Left cardiac atrium (tissue), 4 donors: ENCODE measurements at places on chromosomes 6 and 20.

- no peak for DNase-seq
Observed at GRCh38 chr20:4383961-4384360, 337.7 kb upstream of the PRND start.

- DNase-seq: no peak
Observed at GRCh38 chr20:51348876-51349275, 193.6 kb downstream of the NFATC2 start.

DNA sequence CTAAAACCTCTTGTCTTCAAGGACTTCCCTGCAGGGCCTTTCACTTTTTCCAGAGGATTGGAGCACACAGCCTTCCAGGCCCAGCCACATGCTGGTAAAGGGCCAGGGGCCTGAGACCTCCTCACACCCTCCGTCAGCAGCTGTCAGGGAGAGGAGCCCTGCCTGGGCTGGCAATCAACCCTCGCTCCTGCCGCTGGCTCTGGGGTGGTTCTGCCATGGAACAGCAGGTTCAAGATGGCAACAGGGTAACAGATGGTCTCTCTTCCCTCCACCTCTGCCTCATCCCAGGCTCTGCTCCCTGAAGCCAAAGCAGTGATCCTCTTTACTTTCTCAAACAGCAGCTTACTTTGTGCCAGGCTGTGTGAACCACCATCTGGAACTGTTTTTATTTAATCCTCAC lies 23.8 kb downstream of the PCNA start:
- DNase-seq: no peak

- DNase-seq: no peak
Observed at GRCh38 chr20:57655809-57656155, 35.6 kb upstream of the ZBP1 start.

DNA sequence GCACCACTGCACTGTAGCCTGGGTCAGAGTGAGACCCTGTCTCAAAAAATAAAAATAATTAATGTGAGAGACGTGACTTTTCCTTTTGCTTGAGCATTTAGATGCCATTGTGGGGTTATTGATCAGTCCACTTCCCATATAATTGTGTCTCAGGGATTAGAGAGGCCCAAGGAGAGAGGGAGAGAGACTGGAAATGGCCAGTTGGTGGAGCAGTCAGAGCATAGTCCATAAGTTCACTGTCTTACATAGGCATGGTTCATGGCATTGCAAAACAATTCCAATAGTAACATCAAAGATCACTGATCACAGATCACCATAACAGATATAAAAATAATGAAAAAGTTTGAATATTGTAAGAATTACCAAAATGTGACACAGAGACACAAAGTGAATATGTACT lies 15.2 kb upstream of the SDHAF4 start:
- DNase-seq: no peak

GRCh38 chr6:116866281-116866871 lies 10.7 kb upstream of the RFX6 start:
- DNase-seq: no peak

DNA sequence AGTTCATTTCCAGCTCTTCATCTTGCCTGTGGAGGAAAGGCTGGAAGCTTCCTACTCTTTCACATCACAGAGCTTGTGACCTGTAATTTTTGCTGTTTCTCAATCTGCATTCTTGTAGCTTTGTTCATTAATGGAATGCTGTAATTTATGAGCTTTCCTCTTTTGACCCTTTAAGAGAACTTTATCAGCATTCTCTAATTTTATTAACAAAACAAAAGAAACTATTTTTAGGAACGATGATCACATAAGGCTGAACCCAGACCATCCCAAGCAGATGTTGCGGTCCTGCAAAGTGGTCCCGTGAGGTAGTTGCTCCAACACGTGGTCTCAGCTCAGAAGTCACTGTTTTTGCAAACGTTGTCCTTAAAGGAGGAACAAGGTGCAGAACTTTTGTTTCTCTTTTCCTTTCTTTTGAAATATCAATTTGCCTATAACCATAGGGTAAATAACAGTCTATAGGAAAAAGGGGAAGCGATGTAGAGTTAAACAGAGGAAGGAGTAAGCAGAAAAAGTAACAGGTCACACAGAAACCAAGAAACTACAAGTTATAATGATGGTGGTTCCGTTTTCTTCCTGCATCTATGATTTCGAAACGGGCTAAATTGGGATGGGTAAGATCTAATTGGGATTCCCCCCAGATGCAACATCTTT lies 121.3 kb upstream of the PHACTR1 start:
- DNase-seq: no peak

DNA sequence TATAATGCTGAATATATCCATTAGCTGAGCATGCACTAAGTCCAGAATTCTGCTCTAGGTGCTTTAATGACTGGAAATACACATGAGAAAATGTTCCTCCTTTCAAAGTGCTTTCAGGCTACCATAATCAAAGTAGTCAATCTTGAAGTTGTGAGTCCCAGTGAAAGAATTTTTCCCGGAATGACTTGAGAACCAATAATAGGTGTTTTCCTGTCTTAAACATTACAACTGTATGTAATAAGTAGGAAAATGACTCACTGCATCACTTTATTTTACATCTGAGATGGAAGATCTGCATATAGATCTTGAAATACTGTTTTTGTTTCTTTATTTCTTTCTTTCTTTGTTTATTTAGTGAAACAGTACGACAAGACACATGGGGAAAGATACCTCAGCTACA lies 437.4 kb upstream of the JAG1 start:
- DNase-seq: no peak

DNA sequence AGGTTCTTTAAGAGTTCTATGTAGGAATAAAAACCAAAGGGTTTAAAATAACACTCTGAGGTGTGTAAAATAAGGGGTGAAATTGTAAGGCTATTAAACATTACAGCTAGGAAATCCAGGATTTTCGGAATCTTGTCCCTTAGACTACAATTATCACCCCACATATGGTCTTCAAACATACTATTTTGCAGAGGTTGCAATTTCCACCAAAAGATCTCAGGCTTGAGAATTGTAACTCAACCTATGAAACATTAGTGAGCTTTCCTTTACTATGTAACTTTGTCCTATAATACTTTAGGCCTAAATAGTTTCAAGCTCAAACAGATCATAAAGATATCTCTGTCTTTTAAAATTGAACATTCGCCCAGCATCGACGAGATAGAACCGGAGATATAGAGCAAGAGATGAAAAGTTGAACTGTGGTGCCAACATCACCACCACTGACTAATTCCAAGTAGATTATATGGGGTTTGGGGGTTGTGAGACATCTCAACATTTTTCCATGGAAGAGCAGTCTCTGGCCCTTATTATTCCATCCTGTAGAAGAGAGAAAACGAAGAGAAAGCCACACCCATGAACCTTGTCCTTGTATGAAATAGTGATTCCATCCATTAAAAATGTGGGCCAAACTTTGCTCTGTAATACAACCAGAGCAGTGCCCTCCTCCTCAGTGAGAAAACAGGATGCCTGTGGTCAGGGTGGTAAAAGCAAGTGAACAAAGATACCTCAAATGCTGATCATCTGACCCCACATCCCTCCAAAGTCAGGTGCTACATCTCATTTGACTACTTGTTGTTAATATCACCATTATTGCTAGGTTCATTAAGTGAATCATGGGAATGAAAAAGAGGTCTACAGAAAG lies 284.5 kb upstream of the GJE1 start:
- no peak for DNase-seq

DNA sequence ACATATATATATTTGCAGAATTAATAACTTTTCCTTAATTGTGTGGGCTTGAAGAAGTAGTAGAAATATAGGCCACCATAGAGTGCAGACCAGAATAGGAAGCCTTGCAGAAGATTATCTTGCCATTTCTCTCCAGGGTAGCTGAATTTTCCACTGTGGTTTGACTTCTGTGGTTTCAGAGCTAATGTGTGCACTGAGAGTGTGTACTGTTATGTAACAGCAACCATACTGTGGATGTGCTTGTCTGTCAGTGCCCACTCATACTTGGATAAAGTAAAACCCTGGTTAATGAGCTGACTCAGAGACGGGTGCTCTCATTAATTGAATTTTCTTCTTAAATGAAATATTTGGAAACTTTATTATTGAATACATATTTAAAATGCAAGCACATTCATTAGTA lies 57.2 kb downstream of the CEP43 start:
- DNase-seq: no peak

DNA sequence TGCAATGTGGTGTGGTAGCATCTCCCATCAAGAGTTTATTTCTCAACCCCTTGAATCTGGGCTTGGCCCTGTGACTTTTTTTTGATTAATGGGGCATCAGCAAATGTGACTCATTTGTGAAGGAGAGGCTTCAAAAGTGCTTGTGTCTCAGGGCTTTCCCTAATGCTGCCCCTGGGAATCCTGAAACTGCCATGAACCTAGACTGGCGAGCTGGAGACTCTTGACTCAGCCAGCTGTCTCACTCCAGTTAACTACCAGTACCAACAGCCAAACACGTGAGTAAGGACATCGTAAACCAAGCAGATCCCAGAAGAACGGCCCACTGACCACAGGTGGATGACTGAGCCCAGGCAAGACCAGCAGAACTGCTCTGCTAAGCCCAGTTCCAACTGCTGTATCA lies 72.8 kb upstream of the ADTRP start:
- no peak for DNase-seq

- no peak for DNase-seq
Observed at GRCh38 chr6:6886886-6887285, 220.9 kb upstream of the RREB1 start.

DNA sequence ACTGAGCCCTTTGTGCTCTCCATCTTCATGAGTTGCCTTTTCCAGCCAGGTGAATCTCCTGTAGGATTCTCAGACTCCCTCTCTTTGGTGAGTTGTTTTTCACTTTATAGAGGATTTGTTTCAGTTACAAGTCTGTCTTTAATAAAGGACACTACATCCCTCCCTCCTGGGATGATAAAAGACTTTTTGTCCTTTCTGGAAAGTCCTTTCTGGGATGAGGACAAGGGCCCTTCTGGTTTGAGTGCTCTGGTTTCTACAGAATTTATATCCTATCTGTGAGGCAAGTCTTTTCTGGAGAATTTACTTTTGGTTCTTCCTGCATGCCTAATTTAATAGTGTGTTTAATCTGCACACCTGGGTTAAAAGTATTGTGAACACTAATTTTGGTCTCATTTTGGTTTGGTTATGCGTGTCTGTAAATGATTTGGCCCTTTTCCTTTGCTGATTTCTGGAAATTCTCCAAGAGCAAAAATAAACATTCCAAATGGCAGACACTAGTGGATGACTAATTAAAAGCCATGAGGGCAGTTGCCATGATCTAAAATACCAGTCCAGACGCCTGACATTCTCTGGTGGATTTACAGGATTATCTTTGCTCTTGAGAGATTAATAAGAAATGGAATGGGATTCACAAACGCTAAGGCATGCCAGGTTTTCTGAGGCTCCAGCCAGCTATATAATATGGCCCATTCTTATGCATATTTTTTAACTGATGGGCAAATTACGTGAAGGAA lies 44.8 kb downstream of the TCP11 start:
- DNase-seq: no peak

GRCh38 chr6:42075159-42075838 lies 25.0 kb downstream of the TAF8 start:
- peak; percentile 77 for DNase-seq

GRCh38 chr6:16067568-16067967 lies 61.3 kb upstream of the MYLIP start:
- DNase-seq: no peak

GRCh38 chr6:105428342-105428957 lies 25.6 kb upstream of the PREP start:
- DNase-seq: no peak

- DNase-seq: peak; percentile 59
Observed at GRCh38 chr6:162099685-162100084, 627.9 kb downstream of the PRKN start.

- DNase-seq: no peak
Observed at GRCh38 chr6:44135173-44135758, 7.9 kb downstream of the TMEM63B start.

DNA sequence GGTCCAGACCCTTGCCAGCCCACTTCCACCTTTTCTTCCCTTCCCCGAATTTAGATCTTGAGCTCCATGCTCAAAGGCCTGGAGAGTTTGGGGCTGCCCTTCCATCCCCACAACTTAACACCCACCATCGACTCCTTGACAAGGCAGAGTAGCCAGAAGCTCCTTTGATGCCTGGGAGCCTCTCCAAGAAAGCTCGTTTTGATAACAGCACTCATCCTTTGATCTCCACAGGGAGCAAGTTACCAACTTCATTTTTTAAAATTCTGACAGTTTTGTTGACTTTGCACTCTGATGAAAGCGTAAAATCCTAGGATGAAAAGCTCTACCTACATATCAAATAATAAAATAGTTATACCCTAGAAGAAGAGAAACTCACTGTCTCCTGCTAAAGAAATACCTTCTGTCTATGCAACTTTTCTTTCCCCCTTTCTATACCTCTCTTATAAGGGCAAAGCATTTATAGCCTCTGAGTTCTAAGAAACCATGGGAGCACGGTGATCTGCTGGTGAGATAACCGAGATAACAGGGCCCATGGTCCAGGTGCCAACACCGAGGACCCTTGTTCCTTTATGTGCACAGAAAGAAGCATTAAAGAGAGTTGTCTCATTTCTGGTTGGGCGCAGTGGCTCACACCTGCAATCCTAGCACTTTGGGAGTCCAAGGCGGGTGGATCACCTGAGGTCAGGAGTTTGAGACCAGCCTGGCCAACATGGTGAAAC lies 134.9 kb downstream of the UST start:
- no peak for DNase-seq

DNA sequence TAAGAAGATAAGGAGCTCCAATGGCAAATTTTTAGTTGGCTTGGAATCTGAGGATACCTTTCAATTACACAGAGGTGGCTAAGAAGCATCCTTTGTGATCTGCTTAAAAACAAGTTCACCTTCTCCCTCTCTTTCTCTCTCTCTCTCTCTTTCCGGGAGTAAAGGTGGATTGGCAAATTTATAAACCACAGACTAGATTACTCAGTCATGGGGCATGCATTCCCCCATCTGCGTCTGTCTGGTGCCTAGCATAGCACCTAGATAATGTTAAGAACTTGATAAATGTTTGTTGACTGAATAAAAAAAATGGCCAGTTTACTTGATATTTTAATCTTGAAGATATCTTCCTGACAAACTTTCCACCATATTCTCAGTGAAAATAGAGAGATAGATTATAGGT lies 312.3 kb downstream of the CDC5L start:
- no peak for DNase-seq

DNA sequence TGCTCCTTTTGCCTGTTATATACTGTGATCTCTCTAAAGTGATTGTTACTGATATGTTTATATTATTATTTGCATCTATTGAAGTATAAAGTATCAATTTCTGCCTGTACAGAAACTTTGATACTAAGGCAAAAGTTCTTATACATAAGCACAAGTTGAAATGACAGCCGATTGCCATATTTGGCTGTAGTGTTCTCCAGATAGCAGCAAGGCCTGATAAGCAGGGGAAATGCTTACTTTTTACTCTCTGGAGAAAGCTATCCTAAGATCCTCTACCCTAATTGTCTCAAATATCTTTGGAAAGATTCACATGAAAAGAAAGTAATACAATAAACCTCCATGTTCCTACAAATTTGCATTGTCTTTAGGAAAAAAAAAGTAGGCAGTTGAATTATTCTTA lies 31.4 kb downstream of the SENP6 start:
- no peak for DNase-seq

DNA sequence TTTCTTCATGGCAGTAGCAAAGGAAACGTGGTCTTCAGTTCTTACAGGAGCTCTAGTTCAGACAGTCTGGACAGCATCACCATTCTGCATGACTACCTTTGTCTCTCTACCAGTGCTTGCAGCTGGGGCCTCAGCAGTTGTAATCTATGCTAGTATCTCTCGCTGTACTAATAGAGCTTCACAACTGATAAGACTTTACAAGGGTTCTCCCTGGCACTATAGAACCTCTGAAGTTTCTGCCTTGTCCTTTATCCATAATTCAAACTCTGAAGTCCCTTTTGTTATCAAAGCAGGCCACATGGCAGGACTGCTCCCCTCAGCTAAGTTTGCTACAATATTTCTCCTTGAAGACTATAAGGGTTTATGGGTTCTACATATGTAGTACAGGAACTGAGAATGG lies 842.1 kb upstream of the ADGRB3 start:
- no peak for DNase-seq
